Transverse colon (tissue), 4 donors: ENCODE measurements at places on chromosomes 16 and 17. TPM values are rescaled to one million over a fixed set of nuclear protein-coding genes. Genes with fewer than 3 reads are reported as not detected.

The ETV4 gene
- not detected for total RNA-seq

The ZSCAN10 gene
- total RNA-seq, result not detected

The CPHXL gene
- total RNA-seq, result not detected

The C16orf96 gene
- total RNA-seq, result not detected

The KCNJ18 gene
- not detected for total RNA-seq

The ZNF629 gene
- 13.5 TPM for total RNA-seq

The ZNF624 gene
- 1.5 TPM for total RNA-seq

The ZNF385C gene
- not detected for total RNA-seq

The TBC1D26 gene
- not detected for total RNA-seq

The MYLK3 gene
- not detected for total RNA-seq

DNA sequence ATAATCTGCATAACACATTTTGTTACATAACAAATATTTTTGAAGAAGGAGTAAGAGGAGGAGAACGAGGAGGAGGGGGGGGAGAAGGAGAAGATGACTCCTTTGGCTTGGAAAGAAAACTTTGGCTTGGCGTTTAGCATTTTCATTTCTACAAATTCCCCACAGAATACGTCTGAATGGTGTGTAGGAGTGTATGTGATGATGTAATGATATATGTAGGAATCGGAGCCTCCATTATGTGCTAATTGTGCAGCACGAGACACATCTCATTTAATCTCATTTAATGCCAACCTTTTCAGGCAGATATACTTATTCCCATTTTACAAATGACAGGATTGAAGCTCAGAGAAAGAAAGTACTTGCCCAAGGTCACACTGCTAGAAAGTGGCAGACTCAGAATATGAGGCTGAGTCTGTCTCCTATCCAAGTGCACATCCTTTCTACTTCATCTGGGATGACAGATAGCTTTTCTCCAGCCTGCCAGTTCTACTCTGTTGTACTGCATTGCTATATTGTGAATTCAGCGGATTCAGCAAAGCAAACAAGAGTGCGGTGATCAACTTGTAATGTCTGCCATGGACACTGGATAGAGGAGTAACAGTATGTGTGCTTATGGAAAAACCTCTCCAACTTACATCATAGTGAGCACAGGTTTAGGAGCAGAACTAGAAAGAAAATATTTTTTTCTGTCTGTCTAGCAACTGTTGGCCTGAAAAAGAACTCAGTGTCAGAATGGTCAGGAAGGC lies 10.4 kb upstream of the SLC47A2 start:
- no peak for DNase-seq

DNA sequence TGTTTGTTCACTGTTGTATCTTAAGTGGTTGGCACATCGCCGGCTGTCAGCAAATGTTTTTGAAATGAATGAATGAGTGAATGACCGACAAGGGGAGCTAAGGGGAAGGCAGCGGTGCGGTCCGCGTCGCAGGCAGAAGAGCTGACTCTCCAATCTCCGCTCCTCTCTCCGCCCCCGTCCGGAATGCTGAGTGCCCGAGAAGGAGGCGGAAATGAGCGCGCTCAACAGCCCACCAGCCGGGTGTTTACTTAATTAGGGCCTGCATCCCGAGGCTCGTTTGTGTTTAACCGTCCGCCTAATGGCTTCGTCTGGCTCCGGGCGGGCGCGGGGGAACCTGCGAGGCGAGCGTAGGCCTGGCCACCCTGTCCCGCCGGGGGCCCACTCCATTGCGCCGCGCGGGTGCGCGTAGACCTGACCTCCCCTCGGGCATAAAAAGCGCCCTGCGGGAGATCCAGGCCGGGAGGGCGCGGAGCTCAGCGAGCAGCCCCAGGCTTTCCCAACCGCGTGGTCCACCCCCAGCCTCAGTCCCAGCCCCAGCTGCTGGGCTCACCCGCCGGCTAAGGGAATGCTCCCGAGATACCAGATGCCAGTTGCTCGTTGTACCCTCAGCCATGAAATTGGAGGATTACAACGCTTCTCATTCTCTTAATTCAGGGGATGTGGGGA lies 2.5 kb upstream of the CDH3 start:
- DNase-seq, result no peak

DNA sequence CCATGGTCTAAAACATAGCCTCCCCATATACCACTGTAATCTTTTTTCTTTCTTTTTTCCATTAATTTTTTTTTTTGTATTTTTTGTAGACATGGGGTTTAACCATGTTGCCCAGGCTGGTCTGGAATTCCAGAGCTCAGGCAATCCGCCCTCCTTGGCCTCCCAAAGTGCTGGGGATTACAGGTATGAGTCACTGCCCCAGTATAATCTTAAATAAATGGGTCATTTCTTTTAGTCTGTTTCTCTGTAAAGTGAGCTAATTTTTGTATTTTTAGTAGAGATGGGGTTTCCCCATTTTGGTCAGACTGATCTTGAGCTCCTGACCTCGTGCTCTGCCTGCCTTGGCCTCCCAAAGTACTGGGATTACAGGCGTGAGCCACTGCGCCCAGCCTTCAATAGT lies 5.7 kb upstream of the NME1 start:
- no peak for DNase-seq

DNA sequence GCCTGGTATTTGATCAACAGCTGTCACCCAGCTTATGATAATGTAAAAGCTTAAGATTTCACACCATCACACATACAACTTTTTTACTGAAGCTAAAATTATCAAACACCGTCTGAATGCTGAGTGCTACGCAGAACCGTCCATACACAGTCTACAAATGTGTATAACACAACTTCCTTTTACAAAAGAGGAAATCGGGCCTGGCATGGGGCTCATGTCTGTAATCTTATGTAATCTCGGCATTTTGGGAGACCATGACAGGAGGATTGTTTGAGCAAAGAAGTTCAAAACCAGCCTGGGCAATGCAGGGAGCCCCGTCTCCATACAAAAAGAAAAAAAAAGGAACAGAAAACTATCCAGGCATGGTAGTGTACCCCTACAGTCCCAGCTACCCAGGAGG lies 19.6 kb upstream of the QRICH2 start:
- DNase-seq, result no peak

GRCh38 chr16:87288753-87289362 lies 28.3 kb downstream of the C16orf95 start:
- no peak for DNase-seq

DNA sequence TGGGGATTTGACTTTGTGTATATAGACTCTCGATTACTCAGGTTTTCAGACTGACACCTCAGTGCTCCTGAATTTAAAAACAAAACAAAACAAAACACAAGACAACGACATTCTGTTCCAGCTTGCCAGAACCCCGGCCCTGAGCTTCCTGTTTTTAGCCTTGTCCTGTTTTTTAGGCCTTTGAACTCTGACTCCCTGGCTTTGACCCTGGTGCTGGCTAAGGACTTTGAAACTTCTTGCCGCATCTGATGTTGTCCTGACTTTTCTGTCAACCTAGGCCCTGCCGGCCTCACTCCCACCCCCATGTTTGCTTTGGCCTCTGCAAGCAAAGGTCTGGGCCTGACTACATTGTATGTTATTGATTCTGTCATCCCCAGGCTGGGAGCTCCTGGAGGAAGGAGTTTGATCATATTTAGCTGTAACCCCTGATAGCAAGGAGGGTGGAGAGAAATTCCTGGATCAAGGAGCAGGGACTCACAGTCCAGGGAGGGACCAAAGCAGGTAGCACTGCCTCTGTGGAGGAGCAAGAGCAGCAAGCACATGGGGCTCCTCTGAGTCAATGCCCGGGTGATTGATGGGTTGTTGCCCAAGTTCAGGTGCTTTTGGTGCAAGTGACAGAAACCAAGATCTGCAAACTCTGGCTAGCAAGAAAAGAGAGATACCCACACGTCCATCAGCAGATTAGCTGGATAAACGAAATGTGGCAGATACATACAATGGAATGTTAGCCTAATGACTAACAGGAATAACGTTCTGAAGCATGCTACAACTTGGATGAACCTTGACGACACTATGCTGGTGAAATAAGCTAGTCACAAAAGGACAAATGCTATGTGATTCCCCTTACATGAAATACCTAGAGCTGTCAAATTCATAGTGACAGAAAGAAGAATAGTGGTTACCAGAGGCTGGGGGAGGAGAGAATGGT lies 7.7 kb downstream of the CCL16 start:
- no peak for DNase-seq

DNA sequence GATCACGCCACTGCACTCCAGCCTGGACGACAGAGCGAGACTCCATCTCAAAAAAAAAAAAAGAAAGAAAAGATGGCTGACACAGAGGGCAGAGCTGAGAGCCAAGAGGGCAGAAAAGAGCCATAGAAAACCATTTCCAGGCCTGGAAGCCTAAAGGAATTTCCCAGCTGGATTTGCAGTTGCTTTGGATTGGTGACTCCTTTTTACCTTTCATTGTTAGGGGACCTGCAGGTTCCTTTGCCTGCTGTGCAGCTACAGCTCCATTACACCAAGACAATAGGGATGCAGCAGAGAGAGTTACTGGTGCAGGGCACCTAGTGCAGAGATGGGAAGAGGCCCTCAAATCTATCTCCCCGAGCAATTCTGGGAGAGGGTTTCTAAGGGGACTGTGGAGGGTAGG lies 18.4 kb downstream of the ZNF668 start:
- no peak for DNase-seq

- DNase-seq, result peak; percentile 67
Measured at GRCh38 chr17:10843811-10844210, 5.9 kb upstream of the PIRT start.

DNA sequence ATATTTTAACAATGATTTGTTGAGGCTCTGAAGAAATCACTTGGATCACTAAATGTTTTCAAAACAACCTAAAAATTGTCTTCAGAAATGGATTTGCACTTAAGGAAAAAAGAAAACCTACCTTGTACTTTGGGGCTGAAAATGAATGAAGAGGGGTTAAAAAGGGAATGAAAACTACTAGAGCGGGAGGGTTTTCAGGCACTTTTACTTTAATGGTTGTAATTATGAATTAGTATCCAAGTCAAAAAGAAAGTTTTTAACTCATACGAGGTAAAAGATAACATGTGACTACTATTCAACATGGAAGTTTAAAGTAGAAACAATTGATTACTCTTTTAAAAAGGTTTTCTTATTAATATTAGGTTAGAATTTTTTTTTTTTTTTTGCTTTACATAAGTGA lies 5.1 kb downstream of the IGF2BP1 start:
- DNase-seq, result no peak

GRCh38 chr17:70968302-70968701 lies 799.0 kb downstream of the KCNJ2 start:
- no peak for DNase-seq

DNA sequence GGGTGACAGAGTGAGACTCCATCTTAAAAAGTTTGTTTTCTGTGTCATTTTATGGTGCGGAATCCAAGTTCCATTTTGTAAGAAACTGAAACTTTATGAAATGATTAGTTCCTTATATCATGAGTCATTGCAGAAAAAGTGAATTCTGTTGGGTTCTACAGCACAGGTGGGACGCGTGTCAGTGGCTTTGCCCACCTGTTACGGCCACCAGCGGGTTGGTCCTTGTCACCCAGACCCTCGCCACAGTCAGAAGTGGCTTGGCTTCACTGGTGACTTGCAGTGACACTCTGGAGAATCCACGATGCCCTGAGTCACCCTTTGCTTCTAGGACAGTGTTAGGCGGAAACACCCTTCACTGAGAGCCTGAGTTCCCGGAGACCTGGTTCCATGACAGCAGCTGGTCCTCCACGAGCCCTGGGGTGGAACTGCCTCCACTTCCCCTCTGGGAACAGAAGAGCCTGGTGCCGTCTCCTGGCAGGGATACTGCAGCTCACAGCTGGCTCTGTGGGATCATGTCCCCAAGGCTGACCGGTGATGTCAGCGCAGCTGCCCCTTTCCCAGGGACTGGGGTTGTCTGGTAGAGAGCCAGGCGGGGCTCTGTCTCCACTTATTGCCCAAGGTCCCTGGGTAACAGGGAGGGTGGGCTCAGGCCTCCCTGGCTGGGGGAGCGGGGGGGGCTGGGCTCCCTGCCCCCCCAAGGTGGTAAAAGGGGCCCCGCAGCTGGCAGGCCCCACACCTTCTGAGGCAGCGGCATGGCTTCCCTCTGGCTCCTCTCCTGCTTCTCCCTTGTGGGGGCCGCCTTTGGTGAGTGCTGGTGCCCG lies at the start of gene CTRB1:
Gene CTRB1 (plus strand): TSS at position 733 of the 821 bp plus-strand sequence. CDS start 20 bp downstream, at position 753.
- DNase-seq, result no peak

GRCh38 chr16:14133907-14134306 lies 62.8 kb downstream of the MRTFB start:
- DNase-seq, result no peak

- DNase-seq, result peak; percentile 10
Measured at GRCh38 chr16:73329358-73330286, 281.7 kb upstream of the ZFHX3 start.

- DNase-seq, result no peak
Measured at GRCh38 chr16:74893541-74893940, 91.4 kb downstream of the WDR59 start.

- no peak for DNase-seq
Measured at GRCh38 chr17:49989518-49989880, 5.5 kb downstream of the DLX3 start.
